Activated CD4-positive, alpha-beta T cell treated with anti-CD3 and anti-CD28 coated beads, Interleukin-2, amount 50 U/mL, for 4 hours (primary cell): ENCODE measurements at places on chromosomes 6 and 20.

DNA sequence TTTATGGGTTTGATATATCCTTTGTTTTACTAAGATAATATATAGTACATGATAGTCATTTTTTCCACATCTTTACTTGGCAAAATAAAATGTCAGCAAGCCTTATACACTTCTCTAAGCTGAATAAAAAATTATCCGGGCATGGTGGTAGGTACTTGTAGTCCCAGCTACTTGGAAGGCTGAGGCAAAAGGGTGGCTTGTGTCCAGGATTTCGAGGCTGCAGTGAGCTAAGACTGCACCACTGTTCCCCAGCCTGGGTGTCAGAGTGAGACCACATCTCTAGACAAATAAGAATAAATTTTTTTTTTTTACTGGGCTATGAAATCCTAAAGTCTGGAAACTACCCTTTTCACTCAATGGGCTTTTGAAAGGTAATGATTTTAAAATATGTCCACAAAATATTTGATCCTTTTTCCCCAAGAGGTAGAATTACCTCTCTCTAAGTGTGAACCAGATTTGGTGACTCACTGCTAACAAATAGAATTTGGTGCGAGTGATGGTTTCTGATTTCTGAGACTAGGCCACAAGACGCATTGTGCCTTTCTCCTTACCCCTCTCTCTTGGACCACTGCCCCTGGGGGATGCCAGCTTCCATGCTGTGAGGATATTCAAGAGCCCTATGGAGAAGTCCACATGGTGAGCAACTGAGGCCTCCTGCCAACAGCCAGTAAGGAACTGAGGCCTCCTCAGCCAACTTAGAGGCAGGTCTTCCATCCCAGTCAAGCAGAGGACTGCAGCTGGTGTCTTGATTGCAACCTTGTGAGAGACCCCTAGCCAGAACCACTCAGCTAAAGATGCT, 84.2 kb upstream of the ZNFX1 start:
- no peak for DNase-seq

DNA sequence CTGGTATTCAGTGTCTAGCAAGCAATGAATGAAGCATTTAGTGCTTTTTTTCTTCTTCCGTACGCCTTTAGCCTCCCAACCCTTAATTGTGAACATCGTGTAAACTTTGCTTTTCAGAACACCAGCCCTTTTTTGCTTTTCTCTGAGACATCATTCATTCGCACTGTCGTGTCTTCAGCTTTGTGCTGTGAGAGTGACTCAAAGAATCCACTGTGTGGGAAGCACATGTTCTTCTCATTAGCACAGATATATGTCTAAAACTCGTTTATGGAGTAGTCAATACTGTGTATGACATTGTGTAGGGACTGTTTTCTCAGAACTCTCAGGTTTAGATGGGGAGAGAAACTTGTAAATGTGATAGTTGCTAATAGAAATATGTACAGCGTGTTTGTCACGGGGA, 279.1 kb downstream of the FARS2 start:
- DNase-seq = no peak

GRCh38 chr6:17472653-17473183, 79.3 kb downstream of the CAP2 start:
- DNase-seq = no peak

DNA sequence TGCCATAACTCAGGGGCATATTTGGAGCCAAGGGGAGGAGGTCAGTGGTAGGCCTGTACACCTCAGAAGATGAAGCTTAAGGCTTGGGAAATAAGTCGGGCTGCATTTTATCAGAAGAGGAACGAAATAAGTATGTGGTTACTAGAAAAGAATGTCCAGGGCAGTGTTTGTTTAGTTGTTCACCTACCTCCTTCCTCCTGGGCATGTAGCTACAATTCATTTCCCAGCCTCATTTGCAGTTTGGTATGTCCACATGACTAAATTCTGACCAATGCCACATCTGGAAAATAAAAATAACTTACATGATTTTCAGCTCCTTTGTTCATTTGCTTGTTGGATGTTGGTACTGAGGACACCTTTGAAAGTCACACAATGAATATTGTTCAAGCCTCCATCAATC, 294.5 kb upstream of the RGS17 start:
- DNase-seq = no peak

GRCh38 chr20:48849779-48850178, 22.0 kb upstream of the PREX1 start:
- DNase-seq = no peak

GRCh38 chr20:51893723-51894122, 91.4 kb upstream of the SALL4 start:
- DNase-seq = no peak

- DNase-seq = no peak
Observed at GRCh38 chr6:93407186-93407585, 12.2 kb downstream of the EPHA7 start.

GRCh38 chr6:158226655-158227512, 58.7 kb downstream of the GTF2H5 start:
- no peak for DNase-seq

DNA sequence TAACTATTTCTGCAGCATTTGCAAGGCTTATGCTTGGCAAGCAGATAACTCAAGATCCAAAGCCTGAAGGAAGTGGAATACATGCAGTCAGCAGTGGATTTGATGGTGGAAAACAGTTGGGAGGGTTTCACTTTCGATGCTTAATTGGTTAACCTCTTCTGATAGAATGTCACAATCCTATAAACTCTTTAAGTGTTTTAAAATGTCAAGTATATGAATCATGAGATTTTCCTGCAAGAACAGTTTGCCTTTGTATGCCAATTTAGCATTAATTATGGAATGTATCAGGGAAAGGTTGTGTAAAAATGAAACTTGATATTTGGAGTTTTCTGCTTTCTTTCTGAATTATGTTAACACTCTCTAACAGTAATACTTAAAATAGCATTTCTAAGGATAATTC, 36.6 kb downstream of the NKX2-4 start:
- DNase-seq = no peak

GRCh38 chr20:9500121-9500520, 14.3 kb upstream of the LAMP5 start:
- no peak for DNase-seq

DNA sequence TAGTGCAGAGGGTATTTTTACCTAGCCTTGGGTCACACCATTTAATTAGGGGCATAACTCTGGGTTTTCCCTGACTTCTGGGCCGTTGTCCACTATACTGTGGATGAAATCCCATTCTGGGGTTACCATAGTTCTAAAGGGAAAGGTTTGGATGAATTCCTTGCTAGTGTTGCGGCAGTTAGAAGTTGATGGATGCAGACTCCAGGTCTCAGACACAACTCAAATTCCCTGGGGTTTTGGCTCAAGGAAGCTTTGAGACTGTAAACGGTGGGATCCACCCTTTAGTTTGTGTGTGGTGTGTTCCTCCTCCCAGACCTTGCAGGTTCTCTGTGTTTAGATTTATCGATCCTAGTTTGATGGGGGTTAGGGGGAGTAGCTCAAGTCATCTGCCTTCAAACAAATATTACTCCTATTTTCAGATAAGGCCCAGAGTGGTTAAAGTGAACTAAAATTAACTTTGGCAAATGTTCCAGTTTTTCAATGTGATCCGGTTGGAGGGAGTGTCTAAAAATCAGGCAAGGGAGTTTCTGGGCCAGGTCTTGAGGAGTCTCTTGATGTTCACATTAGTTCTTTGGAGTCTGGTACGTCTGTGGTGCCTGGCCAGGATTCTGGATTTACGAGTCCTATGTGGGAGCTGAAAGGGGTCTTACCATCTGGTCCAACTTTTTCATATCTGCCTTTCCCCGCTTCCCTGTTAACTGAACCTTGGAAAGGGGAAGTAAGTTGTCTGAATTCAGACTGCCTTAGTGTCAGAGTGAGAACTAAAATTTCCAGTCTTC, 1.5 kb downstream of the RALY start:
- no peak for DNase-seq

- DNase-seq = no peak
Observed at GRCh38 chr20:10970109-10970508, 296.3 kb upstream of the JAG1 start.

GRCh38 chr6:15905488-15906419, 223.1 kb upstream of the MYLIP start:
- DNase-seq = no peak

DNA sequence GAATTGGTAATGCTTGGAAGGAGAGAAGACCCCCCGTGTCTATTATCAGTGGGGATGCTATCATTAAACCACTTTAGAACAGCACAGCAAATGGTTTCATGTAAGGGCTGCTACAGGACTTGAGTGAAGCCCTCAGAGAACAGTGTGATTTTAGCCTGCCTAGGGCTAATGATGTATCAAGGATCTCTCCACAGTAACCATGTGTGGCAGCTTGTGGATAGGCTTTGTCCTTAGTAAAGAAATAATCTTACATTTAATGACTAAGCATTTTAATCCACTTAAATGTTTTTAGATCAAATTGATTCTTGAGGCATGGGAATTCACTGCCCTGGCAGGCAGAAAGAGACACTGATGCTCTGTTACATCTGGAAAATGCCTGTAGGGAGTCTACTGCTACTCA, 495.1 kb downstream of the NKAIN2 start:
- no peak for DNase-seq

GRCh38 chr6:42428326-42429041, 23.2 kb downstream of the TRERF1 start:
- peak; percentile 57 for DNase-seq

GRCh38 chr6:47094241-47094925, 52.3 kb upstream of the ADGRF1 start:
- DNase-seq = no peak

GRCh38 chr6:32941214-32941768, 463 bp upstream of the HLA-DMB start:
- peak; percentile 33 for DNase-seq

DNA sequence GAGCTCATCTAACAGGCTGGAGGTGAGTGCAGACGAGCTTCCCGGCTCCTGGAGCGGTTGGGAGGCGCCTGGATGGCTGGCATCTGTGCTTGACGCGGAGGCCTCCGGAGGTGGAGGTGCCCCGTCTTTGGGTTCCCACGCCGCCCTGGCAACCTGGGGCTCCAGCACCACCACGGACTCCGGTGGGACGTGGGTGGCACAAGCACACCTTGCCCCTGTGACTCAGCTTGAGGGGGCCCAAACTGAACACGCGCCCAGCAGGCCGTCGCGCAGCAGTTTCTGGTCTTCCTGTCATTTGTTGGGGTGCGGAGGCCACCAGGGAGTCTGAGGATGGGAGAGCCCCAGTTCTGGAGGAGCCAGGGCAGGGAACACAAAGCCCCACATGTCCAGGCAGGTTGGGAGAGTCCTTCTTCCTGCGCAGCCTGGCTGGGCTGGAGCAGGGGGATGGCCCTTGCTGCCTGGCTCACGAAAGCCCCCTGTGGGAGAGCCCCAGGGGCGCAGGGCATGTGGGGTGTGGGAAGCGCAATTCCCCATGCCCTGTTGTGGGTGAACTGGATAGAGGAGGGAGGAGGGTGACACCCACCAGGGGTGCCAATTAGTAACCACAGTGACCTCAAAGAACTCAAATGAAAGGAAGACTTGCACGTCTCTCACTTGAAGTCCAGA, 1378.6 kb upstream of the DEFB115 start:
- no peak for DNase-seq

DNA sequence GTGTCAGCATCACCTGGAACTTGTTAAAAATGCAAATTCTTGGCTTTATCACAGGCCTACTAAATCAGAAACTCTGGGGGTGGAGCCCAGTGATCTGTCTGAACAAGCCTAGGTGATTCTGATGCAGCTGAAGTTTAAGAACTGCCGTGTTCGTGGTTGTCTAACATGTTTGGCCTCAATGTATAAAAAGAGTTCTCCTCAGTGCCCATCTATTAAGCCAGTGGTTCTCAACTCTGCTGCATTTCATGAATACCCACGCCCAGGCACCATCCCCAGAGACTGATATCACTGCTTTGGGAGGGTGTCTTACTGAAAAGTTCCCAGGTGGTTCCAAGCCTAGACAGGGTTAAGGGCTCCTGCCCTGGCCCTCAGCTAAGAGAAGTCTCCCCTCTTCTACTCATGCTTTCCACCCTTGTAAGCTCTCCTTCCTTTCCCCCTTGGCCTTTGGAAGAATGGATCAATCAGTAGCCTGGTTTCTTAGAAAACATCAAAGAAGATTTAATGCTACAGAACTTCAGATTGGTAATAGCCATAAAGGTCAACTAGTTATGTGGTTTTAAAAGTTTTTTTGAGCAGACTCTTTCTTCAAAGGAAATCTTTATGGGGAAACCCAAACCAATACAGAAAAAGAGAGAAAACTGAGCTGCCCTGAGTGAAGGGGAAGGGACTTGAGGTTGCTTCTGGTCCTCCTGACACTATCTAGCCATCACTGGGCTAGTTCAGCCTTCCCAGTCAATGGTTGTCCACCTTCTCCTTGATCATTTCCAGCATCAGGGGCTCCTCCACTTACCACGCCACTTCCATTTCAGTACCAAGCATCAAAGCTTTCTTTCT, 38.9 kb upstream of the TNFAIP3 start:
- peak; percentile 15 for DNase-seq
